ENCODE measurements at places on chromosomes 13 and 19. TPM values are rescaled to one million over a fixed set of nuclear protein-coding genes. Genes with fewer than 3 reads are reported as not detected.

MEDAG gene
- total RNA-seq = 45.9 TPM

OR7C1 gene
- total RNA-seq = not detected

CFAP97D2 gene
- total RNA-seq = not detected

DNA sequence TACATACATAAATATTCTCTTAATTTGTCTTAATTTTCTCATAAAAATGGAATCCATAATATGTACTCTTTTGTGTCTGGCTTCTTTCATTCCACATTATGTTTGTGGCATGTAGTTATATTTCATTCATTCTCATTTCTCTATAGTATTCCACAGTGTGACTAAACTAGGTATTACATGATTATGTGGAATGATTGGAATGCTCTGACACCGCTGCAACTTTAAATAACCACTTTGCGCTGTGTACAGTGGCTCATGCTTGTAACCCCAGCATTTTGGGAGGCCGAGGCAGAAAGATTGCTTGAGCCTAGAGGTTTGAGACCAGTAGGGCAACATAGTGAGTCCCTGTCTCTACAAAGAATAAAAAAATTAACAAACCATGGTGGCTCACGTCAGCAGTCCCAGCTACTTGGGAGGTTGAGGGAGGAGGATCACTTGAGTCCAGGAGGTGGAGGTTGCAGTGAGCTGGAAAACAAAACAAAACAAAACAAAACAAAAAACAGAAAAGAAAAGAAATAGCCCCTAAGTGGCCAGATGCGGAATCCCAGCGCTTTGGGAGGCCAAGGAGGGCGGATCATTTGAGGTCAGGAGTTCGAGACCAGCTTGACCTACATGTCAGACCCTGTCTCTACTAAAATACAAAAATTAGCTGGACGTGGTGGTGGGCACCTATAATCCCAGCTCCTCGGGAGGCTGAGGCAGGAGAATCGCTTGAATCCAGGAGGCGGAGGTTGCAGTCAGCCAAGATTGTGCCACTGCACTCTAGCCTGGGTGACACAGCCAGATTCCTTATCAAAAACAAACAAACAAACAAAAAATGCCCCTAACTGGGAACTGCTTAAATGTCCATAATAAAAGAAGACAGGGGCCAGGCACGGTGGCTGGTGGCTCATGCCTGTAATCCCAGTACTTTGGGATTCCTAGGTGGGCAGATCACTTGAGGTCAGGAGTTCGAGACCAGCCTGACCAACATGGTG, 8.0 kb upstream of the SAE1 start:
- H3K4me1 ChIP-seq = no peaks in the 10 kb centered on the region
- H3K27ac ChIP-seq = no peak overlapping the region
- no peak for DNase-seq
- no peaks in the 10 kb centered on the region for H3K27me3 ChIP-seq

GRCh38 chr13:43242040-43242439, 218.7 kb downstream of the DNAJC15 start:
- no peak overlapping the region for H3K4me3 ChIP-seq
- DNase-seq = no peak
- no peak overlapping the region for H3K27ac ChIP-seq
- no peaks in the 10 kb centered on the region for H3K27me3 ChIP-seq
- H3K36me3 ChIP-seq = no peaks in the 10 kb centered on the region

- H3K36me3 ChIP-seq = no peaks in the 10 kb centered on the region
- no peak for DNase-seq
- H3K4me1 ChIP-seq = no peaks in the 10 kb centered on the region
- no peak overlapping the region for H3K4me3 ChIP-seq
These were observed 104.4 kb downstream of the DNAJC15 start for GRCh38 chr13:43127827-43128226.

GRCh38 chr13:79767126-79767525, 286.2 kb downstream of the NDFIP2 start:
- H3K27ac ChIP-seq = no peak overlapping the region
- no peaks in the 10 kb centered on the region for H3K27me3 ChIP-seq
- H3K36me3 ChIP-seq = no peaks in the 10 kb centered on the region
- H3K4me3 ChIP-seq = no peak overlapping the region
- no peak for DNase-seq
- H3K4me1 ChIP-seq = no peaks in the 10 kb centered on the region
